ENCODE measurements at places on chromosomes 5 and 9.
A peak's percentile ranks its signal among the peaks of the same experiment; 100 is the strongest.

- no peak for DNase-seq
These were observed 332.4 kb upstream of the CD180 start for GRCh38 chr5:67528953-67529352.

DNA sequence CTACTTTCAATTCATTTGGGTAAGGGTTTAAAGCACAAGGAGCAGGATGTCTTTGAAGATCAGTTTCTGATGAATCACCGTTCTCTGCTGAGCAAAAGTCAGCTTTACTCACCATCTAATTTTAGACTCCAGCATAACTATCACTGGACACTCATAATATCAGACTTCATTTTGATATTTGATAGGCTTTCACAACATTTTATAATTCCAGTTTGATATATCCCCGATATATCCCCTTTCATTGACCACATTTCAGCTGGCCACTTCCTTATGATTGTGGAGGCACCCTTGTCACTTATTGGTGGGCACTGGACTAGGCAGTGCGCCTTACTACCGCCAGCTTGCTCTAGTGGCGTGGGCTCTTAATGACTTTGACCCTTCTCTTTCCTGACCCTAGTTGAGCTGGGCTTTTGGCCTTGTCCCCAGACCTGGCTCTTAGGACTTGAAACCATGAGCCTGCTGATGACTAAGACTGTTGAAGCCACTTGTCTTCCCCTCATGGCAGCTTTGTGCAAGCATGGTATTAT is 46.8 kb downstream of the CYSTM1 start:
- DNase-seq = no peak

- no peak for DNase-seq
These were observed 33.9 kb downstream of the MORN5 start for GRCh38 chr9:122193651-122194050.

DNA sequence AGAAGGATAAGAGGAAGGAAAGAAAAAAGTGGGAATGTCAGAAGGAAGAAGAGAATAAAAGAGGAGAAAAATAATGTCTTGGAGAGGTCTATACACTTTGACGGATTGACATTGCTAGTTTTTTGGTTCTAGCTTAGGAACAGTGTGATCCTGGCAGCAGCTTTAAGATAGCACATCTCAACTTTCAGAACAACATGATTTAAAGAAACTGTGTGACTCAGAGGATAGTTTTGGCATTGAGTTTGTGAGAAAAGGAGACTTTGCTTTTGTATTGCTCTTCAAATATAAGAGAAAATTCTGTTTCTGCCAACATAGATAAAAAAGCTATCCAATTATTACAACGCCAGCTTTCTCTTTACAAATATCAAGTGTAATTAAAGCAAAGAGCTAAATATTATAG is 260.7 kb upstream of the ARRDC3 start:
- DNase-seq = no peak

- no peak for DNase-seq
These were observed 1.5 kb upstream of the NACC2 start for GRCh38 chr9:136096505-136097001.

- no peak for DNase-seq
These were observed 329.6 kb upstream of the ARRDC3 start for GRCh38 chr5:91712718-91713117.

GRCh38 chr9:77015327-77016048 is 4.0 kb upstream of the FOXB2 start:
- DNase-seq = peak; percentile 68

DNA sequence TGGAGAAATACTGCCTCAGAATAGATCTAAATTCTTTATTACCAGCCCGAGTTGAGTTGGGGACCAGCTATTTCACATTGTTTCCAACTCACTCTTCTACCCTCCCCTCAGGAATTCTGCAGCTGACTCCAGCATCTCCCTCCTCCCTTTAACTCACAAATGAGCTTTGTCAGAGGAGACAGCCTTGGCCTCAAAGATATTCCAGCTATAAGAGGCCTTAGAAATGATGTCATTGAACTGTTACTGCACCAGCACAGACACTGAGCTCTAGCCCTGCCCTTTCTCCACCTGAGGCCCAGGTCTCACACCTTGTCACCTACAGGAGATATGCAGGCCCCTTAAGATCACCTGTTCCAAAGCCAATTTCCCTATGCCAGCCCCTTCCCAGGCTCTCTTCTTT is 78.4 kb upstream of the ATP10B start:
- DNase-seq = no peak

GRCh38 chr9:2341956-2342355 is 279.6 kb upstream of the VLDLR start:
- DNase-seq = no peak
